ENCODE measurements at places on chromosomes 12 and 14.

- no peak for DNase-seq
- no peaks in the 10 kb centered on the region for H3K36me3 ChIP-seq
- no peaks in the 10 kb centered on the region for H3K4me1 ChIP-seq
- no peak overlapping the region for H3K4me3 ChIP-seq
These were observed 10.6 kb downstream of the FNTB start for GRCh38 chr14:64997108-64997794.

DNA sequence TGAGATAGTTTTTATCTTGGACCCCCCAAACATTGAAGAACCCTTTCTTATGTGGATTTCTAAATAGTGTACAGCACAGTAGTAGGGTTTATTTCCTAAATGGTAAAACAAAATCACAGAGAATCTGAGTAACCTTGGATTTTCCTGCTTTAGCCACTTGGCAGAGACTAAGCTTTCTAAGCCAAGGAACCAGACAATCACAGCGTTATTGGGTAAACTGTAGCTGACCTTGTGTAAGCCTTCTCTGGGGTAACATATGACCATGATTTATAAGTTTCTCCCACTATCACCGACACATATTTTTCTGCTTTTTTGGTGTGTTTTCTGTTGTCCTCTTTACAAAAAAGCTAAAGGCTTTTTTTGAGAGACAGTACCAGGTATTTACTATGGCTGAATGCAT, 136.3 kb upstream of the PZP start:
- peaks cover 21% of the 10 kb centered on the region for H3K4me1 ChIP-seq
- DNase-seq, result peak; percentile 80
- no peaks in the 10 kb centered on the region for H3K27me3 ChIP-seq
- H3K27ac ChIP-seq, result no peak overlapping the region
- no peaks in the 10 kb centered on the region for H3K36me3 ChIP-seq
- H3K4me3 ChIP-seq, result no peak overlapping the region

GRCh38 chr14:55152052-55152753, 23.2 kb downstream of the LGALS3 start:
- H3K27me3 ChIP-seq, result no peaks in the 10 kb centered on the region
- H3K4me3 ChIP-seq, result no peak overlapping the region
- H3K27ac ChIP-seq, result no peak overlapping the region
- DNase-seq, result peak; percentile 32
- no peaks in the 10 kb centered on the region for H3K4me1 ChIP-seq
- peaks cover 7% of the 10 kb centered on the region for H3K36me3 ChIP-seq

GRCh38 chr14:91841065-91841464, 26.3 kb downstream of the TC2N start:
- H3K4me1 ChIP-seq, result peaks cover 5% of the 10 kb centered on the region
- DNase-seq, result no peak
- H3K36me3 ChIP-seq, result no peaks in the 10 kb centered on the region
- H3K27me3 ChIP-seq, result peaks cover 19% of the 10 kb centered on the region
- H3K4me3 ChIP-seq, result no peak overlapping the region

DNA sequence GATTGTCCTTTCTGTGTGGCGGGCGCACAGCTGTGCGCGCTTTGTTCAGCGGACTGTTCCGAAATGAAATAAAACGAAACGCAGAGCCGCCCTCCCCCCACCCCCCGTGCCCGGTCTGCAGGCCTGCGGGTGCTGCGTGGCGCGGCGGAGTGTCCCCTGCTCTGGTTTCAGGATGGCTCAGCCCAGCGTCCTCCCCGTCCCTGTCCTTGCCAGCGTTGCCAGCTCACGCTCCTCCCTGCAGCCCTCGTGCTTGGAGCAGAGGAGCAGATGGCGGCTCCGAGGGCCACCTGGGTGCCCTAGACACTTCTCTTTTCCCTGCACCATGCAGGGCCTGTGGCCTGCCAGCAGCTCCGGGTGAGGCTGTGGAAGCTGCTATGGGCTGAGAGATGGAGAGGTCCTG, 17.5 kb upstream of the BEGAIN start:
- no peak overlapping the region for H3K27ac ChIP-seq
- H3K27me3 ChIP-seq, result peaks cover 2% of the 10 kb centered on the region
- DNase-seq, result no peak
- H3K4me1 ChIP-seq, result peaks cover 6% of the 10 kb centered on the region
- no peaks in the 10 kb centered on the region for H3K36me3 ChIP-seq
- no peak overlapping the region for H3K4me3 ChIP-seq

GRCh38 chr12:24739106-24739779, 209.7 kb downstream of the BCAT1 start:
- no peaks in the 10 kb centered on the region for H3K27me3 ChIP-seq
- no peak overlapping the region for H3K4me3 ChIP-seq
- H3K27ac ChIP-seq, result no peak overlapping the region
- no peak for DNase-seq
- no peaks in the 10 kb centered on the region for H3K4me1 ChIP-seq
- H3K36me3 ChIP-seq, result no peaks in the 10 kb centered on the region

DNA sequence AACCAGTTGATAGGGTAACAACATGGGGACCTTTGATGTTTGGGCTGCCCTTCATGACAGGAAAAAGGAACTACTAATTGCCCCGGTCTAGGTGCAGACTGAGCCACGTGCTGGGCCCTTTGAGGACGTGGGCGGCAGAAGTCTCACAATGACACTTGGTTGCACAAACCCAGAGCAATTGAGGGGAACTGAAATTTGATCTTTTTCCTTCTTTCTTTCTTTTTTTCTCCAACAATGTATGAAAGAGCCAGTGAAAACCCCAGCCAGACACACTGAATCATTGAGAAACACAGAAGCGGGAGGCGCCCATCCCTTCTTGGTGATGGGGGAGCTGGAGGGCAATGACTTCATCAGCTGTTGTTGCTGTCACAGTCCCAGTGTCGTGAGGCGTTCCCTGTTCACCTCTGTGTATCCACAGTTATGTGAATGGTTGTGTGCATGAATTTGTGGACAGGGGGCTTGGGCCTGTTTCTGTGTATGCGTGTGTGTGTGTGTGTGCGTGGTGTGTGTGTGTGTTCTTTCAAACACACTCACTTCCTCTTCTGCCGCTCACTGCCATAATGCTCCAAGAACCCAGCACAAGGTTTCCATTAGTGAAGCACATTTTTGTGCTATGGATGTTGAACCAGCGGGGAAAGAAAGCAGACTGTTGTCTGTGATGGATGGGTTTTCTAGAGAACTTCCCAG, 137.5 kb upstream of the CCND2 start:
- H3K36me3 ChIP-seq, result no peaks in the 10 kb centered on the region
- no peaks in the 10 kb centered on the region for H3K27me3 ChIP-seq
- peak; percentile 90 for DNase-seq
- no peak overlapping the region for H3K4me3 ChIP-seq
- peak overlapping the region; percentile 80 for H3K27ac ChIP-seq

- no peak for DNase-seq
- no peaks in the 10 kb centered on the region for H3K27me3 ChIP-seq
- peaks cover 17% of the 10 kb centered on the region for H3K4me1 ChIP-seq
- H3K27ac ChIP-seq, result no peak overlapping the region
- no peak overlapping the region for H3K4me3 ChIP-seq
These were observed 55.2 kb upstream of the NTF3 start for GRCh38 chr12:5376591-5377207.

GRCh38 chr12:20374795-20375194, 6.5 kb downstream of the PDE3A start:
- H3K4me3 ChIP-seq, result no peak overlapping the region
- no peaks in the 10 kb centered on the region for H3K36me3 ChIP-seq
- H3K4me1 ChIP-seq, result peaks cover 4% of the 10 kb centered on the region

- H3K27me3 ChIP-seq, result no peaks in the 10 kb centered on the region
- no peaks in the 10 kb centered on the region for H3K36me3 ChIP-seq
- no peak overlapping the region for H3K4me3 ChIP-seq
- no peak for DNase-seq
- no peaks in the 10 kb centered on the region for H3K4me1 ChIP-seq
These were observed 127.2 kb downstream of the BBS10 start for GRCh38 chr12:76220980-76221379.

DNA sequence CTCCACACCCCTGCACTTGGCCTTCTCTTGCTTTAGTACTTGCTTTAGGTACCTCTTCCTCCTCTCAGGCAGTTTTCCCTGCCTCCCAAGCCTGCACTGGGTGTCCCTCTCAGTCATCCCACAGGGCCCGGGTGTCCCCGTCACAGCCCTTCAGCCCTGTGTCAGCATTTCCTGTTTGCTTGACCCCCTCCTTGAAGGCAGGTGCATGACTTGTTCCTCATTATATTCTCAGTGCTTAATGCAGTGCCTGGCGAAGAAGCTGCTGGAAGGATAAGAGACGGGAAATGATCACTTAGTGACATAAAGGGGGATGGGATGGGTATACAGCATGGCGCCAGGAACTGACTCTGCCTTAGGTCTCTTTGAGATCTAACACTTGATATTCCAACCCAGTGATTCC, 61.5 kb downstream of the IQSEC3 start:
- H3K27ac ChIP-seq, result no peak overlapping the region
- H3K4me3 ChIP-seq, result no peak overlapping the region
- H3K27me3 ChIP-seq, result peaks cover 12% of the 10 kb centered on the region
- H3K4me1 ChIP-seq, result no peaks in the 10 kb centered on the region
- peak; percentile 63 for DNase-seq

GRCh38 chr14:60648934-60649874, at the start of gene SIX1:
SIX1 (minus strand) TSS chr14:60649477; CDS start chr14:60649189, 288 bp downstream.
- H3K4me3 ChIP-seq, result peak within 1 kb of the TSS; percentile 92
- H3K27ac ChIP-seq, result peak within 1 kb of the TSS; percentile 95
- H3K4me1 ChIP-seq, result peaks cover 29% of the 10 kb centered on the region

DNA sequence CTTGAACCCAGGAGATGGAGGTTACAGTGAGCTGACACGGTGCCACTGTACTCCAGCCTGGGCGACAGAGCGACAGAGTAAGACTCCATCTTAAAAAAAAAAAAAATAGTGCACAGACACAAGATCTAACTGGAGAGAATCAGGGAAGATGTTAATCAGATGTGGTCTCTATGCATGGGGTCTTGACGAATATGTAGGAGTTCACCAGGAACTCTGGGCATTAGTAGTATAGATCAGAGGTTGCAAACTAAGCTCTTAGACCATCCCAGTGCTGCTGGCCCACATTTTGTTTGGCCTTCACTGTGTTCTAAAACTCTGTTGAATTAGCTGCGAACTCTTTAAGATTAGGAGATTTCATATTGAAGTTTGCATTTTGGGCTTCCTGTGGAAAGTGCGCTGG, 31.6 kb downstream of the SNRNP35 start:
- H3K27me3 ChIP-seq, result no peaks in the 10 kb centered on the region
- peaks cover 7% of the 10 kb centered on the region for H3K4me1 ChIP-seq
- peaks cover 39% of the 10 kb centered on the region for H3K36me3 ChIP-seq
- H3K27ac ChIP-seq, result no peak overlapping the region
- H3K4me3 ChIP-seq, result no peak overlapping the region

GRCh38 chr14:97297100-97297499, 499.9 kb downstream of the VRK1 start:
- no peaks in the 10 kb centered on the region for H3K36me3 ChIP-seq
- no peak overlapping the region for H3K27ac ChIP-seq
- peaks cover 12% of the 10 kb centered on the region for H3K27me3 ChIP-seq
- no peaks in the 10 kb centered on the region for H3K4me1 ChIP-seq
- H3K4me3 ChIP-seq, result no peak overlapping the region

DNA sequence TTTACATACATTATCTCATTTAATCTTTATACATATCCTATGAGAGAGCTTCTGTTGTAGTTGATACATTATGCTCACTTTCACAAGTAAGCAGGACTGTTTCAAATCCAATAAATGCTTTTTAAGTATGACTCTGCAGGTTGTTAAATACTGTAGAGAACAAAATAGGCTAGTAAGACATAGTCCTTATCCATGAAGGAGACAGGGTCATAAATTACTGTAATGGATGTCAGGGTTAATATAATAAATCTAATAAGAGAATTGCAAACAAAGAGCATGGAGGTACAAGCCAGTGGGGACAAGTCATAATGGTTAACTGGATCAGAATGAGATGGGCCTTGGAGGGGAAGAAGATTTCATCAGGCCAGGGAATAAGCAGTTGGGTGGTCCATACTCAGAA, 303.8 kb upstream of the RGS6 start:
- H3K4me3 ChIP-seq, result no peak overlapping the region
- no peaks in the 10 kb centered on the region for H3K4me1 ChIP-seq
- DNase-seq, result no peak
- H3K36me3 ChIP-seq, result peaks cover 2% of the 10 kb centered on the region
- no peaks in the 10 kb centered on the region for H3K27me3 ChIP-seq

DNA sequence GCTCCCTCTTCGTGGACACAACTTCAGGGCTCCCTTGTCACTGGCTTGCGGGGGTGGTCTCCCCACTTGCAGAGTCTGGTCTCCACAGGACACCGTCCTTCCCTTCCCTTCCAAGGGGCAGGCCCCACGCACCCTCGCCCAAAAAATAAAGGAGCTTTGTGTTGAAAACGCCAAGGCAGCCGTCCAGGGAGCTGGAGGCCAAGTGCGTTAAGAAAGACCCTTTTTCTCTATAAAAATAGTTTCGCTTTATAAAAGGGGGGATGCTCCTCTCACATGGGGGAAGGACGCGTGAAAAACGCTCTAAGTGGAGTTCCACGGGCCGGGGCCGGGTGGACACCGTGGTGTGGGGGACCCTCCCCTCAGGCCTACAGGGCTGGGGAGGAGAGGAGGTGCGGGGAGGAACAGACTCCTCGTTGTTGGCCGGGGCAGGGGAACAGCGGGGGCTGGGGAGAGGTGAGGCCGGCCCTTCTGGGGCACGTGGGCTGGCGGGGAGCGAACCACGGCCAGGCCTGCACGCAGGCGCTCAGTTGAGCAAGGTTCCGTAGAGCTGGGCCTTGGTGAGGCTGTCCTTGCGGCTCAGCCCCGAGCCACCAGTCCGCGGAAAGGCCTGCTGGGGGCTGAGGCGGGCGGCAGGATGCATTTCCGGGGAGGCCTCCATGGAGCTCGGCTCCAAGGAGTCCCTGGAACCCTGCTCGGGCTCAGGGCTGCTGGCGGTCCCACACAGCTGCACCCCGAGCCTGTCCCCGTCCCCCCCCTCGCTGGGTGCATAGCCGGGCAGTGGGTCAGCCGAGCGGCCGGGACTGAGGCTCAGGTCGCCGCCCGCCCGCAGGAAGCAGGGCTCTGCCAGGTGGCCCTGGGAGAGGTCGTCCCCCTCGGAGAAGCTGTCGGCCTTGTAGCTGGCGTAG, 49.5 kb downstream of the BEGAIN start:
- no peak overlapping the region for H3K27ac ChIP-seq
- peaks cover 27% of the 10 kb centered on the region for H3K4me1 ChIP-seq
- no peaks in the 10 kb centered on the region for H3K36me3 ChIP-seq

DNA sequence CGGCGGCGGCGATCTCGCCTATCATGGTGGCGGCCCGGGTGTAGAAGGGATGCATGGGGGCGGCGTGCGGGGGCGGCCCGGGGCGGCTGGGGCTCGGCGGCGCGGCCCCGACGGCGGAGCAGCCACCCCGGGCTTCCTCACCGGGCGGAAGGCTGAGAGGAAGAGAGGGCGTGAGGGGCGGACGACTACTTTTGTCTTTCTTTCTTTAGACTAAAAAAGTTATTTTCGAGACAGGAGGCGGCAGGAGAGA, 240 bp downstream of the BTG1 start:
- peak overlapping the region; percentile 99 for H3K27ac ChIP-seq
- H3K36me3 ChIP-seq, result peaks cover 8% of the 10 kb centered on the region
- H3K4me1 ChIP-seq, result peaks cover 3% of the 10 kb centered on the region
- no peak for DNase-seq
- H3K27me3 ChIP-seq, result no peaks in the 10 kb centered on the region

DNA sequence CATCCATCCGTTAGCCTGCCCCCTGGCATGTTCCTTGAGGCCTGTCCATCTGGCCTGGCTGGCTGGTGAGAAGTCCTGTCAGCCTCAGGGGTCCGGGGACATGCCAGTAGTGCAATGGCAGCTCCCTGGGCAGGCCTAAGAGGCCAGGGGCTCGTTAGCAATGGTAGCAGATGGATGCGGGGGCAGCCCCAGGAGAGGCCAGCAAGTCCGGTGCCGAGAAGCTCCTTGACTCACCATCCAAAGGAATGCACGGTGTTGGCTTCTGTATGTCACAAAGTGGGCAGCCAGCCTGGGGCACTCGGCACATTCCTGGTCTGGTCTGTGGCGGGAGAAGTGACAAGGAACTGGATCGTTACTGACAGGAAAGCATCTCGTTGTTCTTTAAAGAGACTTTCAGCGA, 319.9 kb downstream of the CACNA1C start:
- no peak overlapping the region for H3K4me3 ChIP-seq
- H3K4me1 ChIP-seq, result peaks cover 15% of the 10 kb centered on the region
- H3K27me3 ChIP-seq, result no peaks in the 10 kb centered on the region
- H3K36me3 ChIP-seq, result no peaks in the 10 kb centered on the region
- H3K27ac ChIP-seq, result no peak overlapping the region
